ENCODE measurements at places on chromosomes 2 and 18.

GRCh38 chr2:235979753-235980435, 188.3 kb downstream of the GBX2 start:
- no peak for DNase-seq

- DNase-seq = no peak
Measured at GRCh38 chr2:100113990-100114433, 28.4 kb downstream of the AFF3 start.

DNA sequence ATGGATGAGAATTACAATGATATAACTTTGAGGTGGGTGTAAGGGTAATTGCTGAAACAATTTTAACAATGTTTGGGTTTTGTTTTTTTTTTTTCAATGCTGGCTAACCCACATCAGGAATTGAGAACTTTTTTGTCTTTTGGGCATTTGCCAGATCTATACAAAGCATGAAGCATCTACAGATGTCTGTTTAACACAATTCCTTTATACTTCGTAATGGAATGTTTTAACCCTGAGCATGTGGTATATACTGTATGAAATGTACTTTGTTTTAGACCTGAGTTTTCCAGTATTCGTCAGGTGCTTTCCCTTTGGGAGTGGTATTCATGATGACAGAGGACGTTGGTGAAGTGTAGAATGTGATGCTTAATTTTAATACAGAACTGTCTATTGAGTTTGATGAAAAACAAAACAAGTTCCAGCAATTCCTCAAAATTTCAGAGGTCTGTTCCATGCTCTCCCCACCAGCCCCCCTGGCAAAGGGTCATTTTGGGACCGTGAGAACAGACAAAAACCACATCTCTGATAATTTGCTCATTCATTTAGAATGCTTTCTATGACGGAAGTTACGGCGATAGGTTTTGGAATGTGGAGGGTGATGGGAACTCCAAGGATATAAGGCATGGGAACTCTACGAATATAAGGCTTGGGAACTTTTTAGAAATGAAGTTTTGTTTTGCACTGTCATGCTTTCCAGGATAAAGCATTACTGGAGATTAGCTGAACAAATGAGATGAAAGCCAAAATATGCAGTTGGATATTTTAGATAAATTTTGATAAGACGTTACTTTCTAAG, 14.1 kb downstream of the LIMS1 start:
- no peak for DNase-seq

GRCh38 chr2:31107591-31108300, 30.5 kb downstream of the GALNT14 start:
- DNase-seq = no peak

DNA sequence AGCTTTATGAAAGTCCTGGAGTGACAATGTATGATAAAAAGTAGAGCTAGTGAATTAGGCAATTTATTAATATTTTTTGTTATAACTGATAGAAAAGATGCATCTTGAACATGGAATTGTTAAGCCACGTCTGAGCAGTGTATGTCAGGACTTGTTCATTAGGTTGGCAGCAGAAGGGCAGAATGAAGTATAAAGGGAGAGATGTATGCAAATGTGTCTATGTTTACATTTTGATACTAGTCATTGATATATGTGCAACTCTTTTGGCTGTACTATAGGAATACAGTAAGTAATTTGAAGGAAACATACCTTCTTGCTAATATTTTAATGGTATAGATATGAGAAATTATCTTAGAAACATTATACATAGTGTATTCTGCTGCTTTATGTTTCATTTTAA, 49.0 kb upstream of the TMEM247 start:
- no peak for DNase-seq

All from CMK (cell line).